ENCODE measurements at places on chromosomes 2 and 18.

DNA sequence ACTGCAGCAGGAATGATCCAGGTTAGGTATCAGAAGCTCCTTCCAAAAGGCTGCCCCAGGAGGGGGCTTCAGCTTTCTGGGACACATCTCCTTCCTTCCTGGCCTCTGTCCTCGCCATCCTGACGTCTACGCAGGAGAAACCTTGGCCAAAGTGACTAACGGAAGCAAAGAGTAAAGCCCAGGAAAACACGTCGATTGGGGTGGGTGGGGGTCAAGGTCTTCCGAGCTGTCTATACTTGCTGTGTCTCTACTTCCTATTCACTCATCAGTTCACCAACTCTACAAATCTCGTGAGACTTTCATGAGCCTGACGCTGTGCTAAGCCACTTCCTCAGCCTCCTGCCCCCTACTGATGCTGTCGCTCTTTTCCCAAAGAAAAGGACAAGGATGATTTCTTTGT lies 212.6 kb downstream of the TNS1 start:
- no peak for DNase-seq

DNA sequence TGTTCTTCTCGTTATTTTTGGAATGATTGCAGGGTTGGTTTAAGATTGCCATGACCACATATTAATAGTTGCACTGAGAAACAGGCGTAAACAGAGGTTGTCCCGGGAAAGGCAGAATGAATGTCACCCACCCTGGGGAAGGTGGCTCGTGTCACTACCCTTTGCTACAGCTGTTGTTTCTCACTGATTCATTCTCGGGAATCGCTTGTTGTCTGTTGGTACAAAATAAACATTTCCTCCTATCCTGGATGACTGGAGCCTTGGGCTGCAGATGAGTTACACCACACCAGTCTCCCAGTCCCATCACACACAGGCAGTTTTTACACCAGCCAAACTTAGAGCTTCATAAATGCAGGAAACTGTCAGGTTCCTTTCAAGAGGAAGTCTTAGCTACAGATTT lies 216.7 kb downstream of the GBX2 start:
- no peak for DNase-seq

DNA sequence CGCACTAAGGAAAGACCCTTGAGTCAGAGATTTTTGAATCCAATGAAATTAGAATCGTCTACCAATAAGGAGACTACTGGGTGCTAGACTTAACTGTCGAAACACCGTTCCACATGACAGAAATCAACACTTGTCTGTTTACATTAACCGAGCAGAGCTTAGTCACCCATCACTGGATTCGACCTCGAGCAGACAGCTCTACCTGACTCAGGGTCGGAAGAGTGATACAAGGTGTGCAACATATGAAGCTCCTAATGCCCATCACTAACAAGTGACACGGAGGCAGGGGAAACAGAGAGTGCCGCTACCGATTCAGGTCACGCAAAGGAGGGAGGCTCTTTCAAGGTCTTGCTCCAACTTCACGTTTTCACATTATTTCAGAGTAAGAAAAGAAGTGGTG lies 54.2 kb upstream of the FZD5 start:
- DNase-seq, result no peak

DNA sequence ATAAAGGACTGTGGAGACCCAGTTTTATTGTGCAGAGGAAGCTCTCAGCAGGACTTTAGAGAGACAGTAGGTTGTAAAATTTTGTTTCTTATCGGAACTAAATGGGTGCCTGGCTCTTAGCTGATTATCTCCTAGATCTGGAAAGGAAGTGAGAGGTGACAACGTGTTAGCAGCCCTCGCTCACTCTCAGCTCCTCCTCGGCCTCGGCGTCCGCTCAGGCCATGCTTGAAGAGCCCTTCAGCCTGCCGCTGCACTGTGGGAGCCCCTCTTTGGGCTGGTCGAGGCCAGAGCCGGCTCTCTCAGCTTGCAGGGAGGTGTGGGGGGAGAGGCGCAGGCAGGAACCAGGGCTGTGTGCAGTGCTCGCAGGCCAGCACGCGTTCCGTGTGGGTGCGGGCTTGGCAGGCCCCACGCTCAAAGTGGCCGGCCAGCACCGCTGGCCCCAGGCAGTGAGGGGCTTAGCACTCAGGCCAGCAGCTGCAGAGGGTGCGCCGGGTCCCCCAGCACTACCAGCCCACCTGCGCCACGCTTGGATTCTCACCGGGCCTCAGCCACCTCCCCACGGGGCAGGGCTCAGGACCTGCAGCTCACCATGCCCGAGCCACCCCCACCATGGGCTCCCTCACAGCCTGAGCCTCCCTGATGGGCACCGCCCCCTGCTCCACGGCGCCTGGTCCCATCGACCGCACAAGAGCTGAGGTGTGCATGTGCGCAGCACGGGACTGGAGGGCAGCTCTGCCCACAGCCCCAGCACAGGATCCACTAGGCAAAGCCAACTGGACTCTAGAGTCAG lies 4.6 kb upstream of the MFF start:
- no peak for DNase-seq

DNA sequence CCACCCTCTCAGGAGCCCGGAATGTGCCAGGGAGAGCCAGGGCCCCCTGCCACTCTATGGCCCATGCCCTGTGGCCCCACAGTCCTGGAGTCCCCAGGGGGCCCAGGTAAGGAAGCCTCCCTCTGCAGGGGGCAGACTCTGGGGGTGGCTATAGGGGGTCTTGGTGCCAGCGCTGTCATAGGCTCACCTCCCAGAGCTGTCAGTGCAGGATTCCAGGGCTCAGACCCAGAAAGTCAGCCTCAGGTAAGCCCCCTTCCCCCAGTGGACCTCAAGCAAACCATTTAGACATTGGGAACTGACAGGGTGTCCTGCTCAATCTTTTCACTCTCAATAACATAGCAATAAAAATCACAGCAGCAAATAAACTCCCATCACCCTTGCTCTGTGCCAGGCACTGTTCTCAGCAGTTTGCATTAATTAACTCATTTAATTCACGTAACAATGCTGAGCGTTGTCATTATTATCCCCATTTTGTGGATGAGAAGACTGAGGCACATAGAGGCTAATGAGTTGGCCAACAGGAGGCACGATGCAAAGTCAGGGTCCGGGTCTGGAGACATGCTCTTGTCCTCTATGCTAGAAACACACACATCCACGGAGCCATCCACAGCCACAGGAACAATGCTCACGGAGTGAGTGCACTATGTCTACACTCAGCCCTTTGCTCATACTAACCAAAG lies 79.6 kb downstream of the TNS1 start:
- DNase-seq, result no peak

DNA sequence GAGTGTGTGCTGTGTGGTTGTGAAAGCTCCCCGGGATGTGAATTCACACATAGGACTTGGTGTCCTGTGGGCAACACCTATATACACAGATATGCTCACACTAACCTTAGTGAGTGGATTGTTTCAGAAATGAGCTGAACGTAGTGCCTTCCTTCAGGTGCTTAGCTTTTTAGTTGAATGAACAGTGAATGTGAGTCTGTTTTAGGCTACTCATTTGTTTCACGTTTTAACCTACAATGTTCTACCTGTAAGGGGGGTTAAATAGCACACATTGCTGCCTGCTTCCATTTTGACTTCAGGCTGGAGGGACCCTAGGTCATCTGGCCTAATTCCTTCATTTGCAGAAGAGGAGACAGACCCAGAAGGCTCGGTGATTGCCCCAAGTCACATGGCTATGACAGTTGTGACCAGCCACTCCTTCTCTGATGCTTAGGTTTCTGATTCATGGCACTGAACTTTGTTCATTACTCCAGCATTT lies 1.0 kb downstream of the PLEK start:
- no peak for DNase-seq

- DNase-seq, result no peak
Observed at GRCh38 chr2:74414441-74414840, 7.0 kb downstream of the C2orf81 start.

- DNase-seq, result no peak
Observed at GRCh38 chr2:65420712-65421431, 11.5 kb downstream of the SPRED2 start.

DNA sequence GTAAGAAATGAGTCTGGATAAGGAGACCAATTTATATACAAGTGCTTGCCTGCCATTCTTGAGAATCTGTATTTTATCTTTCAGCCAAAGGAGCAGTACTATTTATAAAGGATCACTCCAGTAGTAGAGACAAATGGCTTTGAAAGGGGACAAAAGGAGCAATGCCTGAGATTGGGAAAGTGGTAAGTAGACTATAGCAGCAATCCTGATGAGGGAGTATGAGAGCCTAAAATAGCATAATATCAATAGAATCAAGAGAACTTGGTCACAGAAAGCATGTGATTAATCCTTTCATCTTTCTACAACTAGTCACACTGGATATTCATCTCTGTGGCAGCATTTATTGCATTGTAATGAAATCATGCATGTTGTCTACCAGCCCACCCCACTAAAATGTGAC lies 20.2 kb downstream of the NRXN1 start:
- no peak for DNase-seq

DNA sequence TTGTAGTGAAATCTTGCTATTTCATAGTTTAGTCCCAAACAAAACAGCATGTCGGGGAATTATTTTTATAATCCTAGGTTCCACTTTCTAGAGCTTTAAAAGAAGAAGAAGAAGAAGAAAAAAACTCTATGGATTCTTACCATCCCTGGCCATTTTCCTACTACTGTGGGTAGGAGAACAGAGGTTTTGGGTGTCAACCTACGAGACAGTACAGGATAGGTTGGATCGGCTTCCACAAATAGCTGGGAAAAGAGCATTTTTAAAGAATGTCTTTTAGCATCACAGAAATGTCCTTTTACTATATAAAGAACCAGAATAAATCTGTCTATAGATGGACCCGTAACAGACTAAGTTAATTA lies 65.2 kb downstream of the RBMS1 start:
- no peak for DNase-seq

GRCh38 chr2:63422556-63422955 lies 165.7 kb downstream of the WDPCP start:
- DNase-seq, result no peak

DNA sequence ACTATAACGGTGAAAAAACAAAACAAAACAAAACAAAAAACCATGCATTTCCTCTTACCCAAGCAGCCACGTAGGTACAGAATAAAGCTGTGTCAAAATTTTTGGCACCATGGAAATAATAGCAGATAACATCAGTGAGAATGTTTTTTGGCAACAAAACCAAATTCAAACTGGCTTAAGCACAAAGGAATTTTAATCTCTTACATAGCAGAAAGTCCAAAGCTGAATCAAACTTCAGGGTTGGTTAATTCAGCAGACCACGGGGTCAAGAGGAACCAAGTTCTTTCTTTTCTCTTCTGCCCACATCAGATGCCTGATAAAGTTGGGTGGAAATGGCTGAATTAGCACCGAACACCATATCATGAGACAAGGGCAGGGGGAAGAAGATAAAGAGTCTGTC lies 129.5 kb downstream of the PAX3 start:
- no peak for DNase-seq

DNA sequence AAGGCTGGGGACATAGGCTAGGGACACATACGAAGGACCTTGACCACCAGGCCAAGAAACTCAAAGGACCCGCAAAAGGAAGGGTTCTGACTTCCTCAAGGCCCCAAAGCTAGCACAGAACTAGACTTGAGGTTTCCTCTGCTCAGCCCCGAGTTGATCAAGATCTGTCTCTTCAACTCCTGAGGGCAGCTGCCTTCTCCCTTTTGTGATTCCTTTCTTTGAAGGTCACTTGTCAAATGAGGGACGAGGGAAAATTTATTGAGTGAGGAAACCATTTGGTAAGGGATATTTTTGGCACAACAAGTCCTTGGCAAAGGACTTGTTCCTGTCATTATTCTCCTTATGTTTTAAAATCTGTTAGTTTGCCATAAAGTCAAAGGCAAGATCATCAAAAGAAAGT lies 12.3 kb upstream of the ROCK2 start:
- DNase-seq, result no peak

GRCh38 chr2:54675738-54676137 lies 47.7 kb upstream of the EML6 start:
- no peak for DNase-seq

DNA sequence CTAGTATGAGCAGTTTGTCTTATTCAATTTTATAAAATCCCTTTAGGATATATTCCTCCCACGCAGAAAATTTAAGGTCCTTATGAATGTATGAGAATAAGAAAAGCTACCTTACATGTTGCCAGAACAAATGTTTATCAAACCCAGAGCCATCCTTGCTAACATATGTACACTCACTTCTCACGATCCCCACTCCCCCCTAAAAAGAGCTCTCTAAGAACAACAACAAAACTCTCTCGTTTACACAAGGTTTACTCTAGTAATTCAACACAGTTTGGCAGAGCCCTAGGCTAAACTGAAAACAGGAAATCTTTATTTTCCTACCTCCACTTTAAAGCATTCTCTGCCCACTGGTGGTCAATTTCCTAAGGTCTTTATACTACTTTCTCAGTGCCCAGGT lies 504.9 kb downstream of the ZEB2 start:
- DNase-seq, result no peak

DNA sequence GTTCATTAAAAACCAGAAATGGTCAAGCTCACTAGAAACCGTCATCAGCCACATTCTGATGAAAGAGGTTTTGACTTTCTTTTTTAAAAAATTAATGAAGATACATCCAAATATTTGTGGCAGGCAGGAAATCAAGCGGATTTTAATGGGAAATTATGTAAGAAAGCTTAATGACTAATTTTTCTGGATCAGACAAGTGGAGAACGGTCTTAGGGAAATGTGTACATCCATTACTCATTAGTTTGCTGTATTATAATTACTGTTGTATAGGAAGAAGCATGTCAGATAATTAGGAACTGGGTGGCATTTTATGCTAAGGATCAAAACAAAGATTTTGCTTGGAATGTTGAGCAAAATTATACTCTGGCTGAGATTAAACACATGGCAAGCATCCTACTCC lies 39.4 kb downstream of the AGAP1 start:
- no peak for DNase-seq

DNA sequence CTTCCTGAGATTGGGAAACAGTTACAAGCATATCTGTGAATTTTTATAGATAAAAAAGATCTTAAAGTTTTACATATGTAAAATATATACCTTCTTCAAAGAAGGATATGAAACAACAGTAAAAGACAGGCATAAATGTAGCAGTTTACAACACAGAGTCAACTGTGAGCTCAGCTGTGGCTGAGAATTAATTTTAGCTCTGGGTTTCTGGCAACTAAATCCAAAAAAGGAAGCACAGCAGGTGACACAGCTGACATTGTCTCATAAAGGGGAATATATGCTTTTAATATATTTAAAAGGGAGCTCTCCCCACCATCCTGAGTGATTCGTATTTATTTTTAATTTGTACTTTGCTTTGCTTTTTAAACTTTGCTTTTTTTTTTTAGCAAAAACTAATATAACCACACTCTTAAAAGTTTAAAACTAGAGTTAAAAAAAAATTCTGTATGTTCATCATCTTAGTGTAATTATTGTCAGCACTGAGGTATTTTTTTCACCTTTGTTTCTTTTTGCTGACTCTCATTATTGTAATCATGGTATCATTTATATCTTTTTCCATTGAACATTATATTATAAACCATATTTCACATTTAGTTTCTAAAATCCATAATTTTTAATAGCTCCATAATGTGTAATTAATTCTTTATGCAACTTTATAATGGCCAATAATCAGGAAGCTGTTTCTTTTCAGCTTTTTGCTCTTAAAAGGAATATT lies 6.7 kb downstream of the TUBB6 start:
- no peak for DNase-seq

GRCh38 chr2:3256157-3256556 lies 121.5 kb downstream of the EIPR1 start:
- DNase-seq, result no peak
